ENCODE measurements at places on chromosomes 4 and X.

- no peak for DNase-seq
These were observed 23.9 kb downstream of the MANBA start for GRCh38 chr4:102736636-102737549.

DNA sequence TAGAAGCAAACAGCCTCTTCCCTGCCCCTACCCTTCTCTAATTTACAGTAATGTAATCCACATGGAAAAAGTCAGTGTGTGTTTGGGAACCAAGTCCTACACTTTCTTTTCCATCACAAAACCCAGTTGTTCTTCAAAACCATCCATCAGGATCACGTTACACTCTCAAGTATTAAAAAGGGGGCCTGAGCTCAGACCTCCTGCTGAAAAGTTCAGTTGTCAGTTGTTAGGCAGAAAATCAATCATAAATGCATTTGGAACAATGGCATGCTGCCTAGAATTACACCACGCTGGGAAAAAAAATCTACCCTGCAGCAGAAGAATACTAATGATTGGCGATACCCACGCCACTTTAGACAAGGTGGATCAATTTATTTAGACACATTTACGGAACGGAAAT, 236.5 kb downstream of the PARM1 start:
- no peak for DNase-seq

DNA sequence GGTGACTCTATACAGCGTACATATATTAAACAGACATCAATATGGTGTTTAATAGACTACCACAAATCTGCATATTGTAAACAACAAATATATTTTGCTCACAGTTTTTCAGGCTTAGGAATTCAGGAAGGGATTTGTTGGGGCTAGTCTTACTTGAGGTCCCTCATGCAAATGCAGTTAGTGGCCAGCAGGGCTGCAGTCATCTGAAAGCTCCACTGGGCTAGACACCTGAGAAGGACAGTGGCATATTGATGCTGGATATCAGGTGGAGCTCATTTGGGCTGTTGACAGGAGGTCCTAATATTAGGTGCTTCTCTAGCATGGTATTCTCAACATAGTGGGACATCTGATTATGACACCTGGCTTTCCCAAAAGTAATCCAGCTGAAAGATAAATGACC, 493.8 kb upstream of the PABPC4L start:
- DNase-seq = no peak

DNA sequence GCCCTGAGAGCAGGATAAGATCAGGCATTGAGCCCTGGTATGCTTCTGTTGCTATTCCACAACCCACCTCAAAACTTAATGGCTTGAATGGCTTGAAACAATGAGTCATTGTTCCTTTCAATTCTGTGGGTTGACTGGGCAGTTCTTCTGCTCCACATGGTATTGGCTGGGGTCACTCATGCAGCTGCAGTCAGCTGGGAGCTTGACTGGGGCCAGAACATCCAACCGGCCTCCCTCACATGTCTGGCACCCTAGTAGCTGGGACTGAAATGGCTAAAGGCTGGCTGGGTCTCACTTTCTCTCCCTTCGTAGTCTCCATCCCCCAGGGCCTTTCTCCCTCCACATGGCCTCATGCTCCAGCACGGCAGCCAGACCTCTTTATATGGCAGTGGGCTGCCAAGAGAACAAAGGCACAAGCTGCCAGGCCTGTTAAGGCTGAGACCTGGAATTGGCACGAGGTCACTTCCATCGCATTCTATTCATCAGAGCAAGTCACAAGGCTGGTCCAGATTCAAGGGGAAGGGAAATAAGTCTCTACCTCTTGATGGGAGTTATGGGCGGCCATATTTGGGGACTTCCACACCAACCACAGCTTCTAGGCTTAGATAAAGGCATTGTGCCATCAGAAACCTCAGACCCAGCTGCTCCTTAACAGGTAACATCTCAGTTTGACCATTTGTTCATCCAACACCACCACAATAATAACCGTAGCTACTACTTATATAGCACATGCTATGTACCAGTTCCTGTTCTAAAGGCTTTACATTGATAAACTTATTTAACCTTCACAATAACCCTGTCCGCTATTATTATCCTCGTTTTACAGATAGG, 159.7 kb upstream of the ATP6AP2 start:
- DNase-seq = no peak

DNA sequence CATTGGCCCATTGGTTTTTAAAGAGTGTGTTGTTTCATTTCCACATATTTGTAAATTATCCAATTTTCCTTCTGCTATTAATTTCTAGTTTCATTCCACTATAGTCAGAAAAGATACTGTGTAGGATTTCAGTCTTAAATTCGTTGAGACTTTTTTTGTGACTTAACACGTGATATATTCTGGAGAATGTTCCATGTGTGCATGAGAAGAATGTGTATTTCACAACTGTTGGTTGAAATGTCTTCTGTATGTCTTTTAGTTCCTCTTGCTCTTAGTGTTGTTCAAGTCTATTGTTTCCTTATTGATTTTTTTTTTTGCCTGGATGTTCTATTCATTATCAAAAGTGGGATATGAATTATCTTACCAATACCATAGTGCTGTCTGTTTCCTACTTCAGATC, 606.9 kb downstream of the RPA4 start:
- DNase-seq = no peak

DNA sequence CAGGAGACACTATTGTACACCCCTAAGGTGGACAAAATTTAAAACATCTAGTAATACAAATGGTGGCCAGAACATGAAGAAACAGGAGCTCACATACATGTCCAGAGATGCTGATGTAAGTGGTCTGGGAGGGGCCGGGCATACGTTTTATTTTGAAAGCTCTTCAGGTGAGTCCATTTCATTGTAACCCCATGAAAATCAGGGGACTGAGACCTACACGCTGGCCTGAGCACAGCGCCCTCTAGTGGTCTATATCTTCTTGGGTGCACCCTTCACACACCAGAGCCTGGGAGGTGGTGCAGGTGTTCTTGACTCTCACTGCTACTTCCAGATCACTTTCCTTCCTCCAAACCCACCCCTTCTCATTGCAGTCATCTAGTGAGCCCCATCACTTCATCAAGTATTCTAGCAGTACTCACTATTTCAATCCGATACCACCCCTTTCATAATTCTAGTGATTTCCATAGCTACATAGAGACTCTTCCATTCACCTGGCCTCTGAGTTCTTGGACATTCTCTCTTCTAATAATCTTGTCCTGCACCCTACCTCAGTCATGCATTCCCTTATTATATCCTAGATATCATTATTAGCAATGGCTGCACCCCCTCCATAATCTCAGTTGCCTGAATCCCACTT, 4.3 kb upstream of the TLR6 start:
- DNase-seq = peak; percentile 79

Measured in activated CD8-positive, alpha-beta memory T cell treated with anti-CD3 and anti-CD28 coated beads, Interleukin-2, amount 50 U/mL, for 48 hours (primary cell).